Lower lobe of right lung (tissue), 2 donors: ENCODE measurements at places on chromosomes 2 and 18. TPM values are rescaled to one million over a fixed set of nuclear protein-coding genes. Genes with fewer than 3 reads are reported as not detected.

The UGT1A9 gene
- total RNA-seq = not detected

The NT5DC4 gene
- 0.53 TPM for total RNA-seq

GRCh38 chr2:107018366-107018765 is 132.4 kb upstream of the ST6GAL2 start:
- no peak for DNase-seq

DNA sequence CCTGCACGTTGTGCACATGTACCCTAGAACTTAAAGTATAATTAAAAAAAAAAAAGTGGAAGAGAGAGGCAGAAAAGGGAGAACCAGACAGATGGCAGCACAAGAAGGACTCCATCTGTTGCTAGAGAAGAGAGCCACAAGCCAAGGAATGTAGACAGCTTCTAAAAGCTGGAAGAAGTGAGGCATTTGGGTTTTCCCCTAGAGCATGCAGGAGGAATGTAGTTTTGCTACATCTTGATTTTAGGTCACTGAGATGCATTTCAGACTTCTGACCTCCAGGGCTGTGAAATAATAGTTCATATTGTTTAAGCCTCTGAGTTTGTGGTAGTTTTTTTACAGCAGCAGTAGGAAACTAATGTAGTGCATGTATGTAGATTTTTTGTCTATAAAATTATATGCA is 46.0 kb downstream of the CAVIN2 start:
- DNase-seq = no peak

The C2orf80 gene
- total RNA-seq = not detected

- DNase-seq = no peak
Measured at GRCh38 chr2:133198678-133199077, 369.6 kb downstream of the NCKAP5 start.

The SKA1 gene
- total RNA-seq = 1.2 TPM

GRCh38 chr18:10908760-10909159 is 240.6 kb downstream of the PIEZO2 start:
- DNase-seq = no peak
